Effector CD4-positive, alpha-beta T cell (primary cell): ENCODE measurements at places on chromosomes 2 and 18.

GRCh38 chr2:43044093-43044681, 182.2 kb downstream of the ZFP36L2 start:
- no peak for DNase-seq

DNA sequence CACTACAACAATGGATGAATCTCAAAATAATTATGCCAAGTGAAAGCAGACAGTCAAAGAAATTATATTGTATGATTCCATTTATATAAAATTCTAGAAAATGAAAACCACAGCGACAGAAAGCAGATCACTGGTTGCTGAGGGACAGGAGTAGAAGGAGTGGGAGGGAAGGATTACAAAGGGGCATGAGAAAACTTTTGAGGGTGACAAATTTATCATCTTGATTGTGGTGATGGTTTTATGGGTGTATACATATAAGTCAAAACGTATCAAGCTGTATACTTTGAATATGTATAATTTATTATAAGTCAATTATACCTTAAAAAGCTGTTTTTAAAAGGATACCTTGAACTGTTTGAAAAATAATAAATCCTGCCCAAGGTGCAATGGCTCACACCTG, 27.7 kb downstream of the ATF2 start:
- DNase-seq, result no peak

DNA sequence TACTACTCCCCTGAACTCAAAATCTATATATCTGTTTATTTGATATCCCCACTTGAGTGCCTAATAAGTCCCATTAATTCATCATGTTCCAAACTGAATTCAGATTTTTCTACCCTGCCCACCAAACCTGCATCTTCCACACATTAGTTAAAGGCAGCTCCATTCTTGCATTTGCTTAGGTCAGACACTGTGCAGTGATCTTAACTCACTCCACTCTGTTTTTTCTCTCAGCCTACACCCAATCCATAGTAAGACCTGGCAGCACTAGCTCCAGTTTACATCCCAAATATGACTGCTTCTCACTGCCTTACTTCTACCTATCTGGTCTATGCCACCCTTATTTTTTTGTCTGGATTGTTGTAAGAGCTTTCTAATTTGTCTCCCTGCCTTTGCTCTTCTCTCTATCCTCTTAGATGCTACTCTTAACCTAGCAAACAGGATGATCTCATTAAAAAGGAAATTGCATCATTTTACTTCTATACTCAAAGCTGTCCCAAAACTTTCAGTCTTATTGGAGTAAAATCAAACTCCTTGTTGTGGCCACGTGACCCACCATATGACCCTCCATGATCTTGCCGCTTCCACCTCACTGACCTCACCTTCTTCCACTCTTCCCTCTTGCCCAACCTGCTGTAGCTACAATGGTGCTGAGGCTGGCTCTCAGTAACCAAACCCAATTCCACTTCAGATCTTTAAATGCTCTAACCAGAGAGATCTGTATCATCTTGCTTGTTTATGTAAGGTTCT, 274.9 kb upstream of the FANCL start:
- no peak for DNase-seq

GRCh38 chr2:223594259-223594658, 7.9 kb downstream of the SCG2 start:
- DNase-seq, result no peak

DNA sequence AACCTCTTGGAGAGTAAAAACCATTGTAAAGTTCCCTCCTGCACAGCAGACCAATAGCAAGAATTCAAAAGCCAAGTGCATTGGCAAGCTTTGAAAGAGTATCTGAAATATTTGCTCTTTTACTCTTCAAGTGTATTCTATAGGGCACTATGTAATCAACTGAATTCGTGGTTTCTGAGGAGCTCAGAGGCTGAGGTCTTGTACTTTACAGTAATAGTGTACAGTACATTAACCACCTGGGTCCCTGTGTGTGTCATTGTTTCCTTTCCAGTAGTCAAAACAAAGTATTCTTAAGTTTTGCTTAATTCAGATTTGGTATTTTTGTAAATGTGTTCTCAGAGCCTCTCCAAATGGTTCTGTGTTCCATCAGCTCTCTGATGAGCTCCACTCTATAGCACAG, 769.7 kb downstream of the LRRTM4 start:
- no peak for DNase-seq

DNA sequence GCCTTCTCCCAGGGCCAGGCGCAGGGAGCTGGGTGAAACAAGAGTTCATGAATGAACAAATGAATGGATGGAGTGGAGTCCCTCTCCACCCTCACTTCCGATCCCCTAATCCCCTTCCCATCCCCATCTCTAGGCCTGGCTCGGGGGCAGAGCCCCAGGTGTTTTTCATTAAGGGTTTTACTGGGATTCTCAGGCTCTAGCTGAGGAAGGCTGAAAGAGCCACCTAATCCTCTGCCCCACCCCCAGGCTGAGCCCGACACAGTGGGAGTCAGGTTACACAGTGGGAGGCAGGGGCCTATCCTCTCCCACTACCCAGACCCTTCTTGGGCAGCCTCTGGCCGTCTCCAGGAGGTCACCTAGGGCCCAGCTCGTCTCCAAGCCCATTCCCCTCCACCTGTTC, 36.1 kb downstream of the SDC1 start:
- DNase-seq, result no peak

GRCh38 chr2:162731917-162732804, 106.4 kb downstream of the KCNH7 start:
- no peak for DNase-seq

GRCh38 chr2:176492583-176492982, 223.3 kb downstream of the MTX2 start:
- DNase-seq, result no peak

- DNase-seq, result no peak
Measured at GRCh38 chr2:228401065-228401912, 219.8 kb upstream of the SPHKAP start.

GRCh38 chr2:151947813-151948165, 119.6 kb upstream of the ARL5A start:
- no peak for DNase-seq

DNA sequence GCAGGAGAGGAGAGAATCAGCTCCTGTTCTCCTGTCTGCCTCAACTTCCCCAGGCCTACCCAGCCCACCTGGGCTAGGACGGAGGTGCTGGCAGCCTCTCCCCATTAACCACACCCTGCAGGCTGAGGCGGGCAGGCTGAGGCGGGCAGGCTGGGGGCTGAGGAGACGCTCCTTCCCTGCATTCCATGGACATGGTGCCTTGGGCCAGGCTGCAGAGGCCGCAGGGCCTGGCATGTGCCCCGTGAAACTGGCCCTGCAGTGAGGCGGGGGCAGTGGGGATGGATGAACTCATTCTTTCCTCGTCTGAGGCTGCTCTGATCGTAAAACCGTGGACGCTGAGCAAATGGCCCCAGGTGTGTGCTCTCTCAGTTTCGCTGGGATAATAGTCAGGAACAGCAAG, 84.7 kb upstream of the LAPTM4A start:
- DNase-seq, result no peak

- no peak for DNase-seq
Measured at GRCh38 chr2:85734015-85734414, 19.8 kb upstream of the ATOH8 start.

DNA sequence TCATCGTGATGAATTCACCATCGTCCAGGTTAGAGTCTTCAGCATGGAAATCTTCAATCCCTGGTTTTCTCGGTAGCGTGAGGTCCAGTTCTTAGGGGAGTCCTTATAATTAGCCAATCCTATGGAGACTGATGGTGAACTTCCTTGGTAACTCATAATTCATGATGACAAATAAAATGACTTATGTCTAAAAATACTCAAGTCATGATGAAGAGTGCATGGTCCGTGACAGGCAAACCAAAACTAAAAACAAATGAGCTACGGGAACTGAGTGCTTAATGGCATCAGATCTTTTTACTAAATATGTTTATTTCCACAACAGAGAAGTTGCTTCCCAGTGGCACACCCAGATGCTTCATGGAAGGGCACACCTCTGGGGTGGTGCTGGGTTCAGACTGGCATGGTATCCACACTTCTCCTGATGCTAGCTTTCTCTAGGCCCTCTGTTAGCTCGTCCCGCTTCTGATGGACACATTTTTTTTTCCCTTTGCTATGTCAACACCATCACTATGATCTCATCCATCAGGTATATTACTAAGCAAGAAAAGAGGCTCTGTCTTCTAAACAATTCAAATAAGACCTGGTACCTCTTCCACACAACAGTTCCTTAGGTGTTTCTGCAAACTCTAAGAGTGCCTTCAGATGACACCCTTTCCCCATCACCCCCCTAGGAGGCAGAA, 92.8 kb upstream of the NEDD4L start:
- no peak for DNase-seq

GRCh38 chr2:227613272-227613660, 1.4 kb downstream of the SCYGR3 start:
- DNase-seq, result no peak

DNA sequence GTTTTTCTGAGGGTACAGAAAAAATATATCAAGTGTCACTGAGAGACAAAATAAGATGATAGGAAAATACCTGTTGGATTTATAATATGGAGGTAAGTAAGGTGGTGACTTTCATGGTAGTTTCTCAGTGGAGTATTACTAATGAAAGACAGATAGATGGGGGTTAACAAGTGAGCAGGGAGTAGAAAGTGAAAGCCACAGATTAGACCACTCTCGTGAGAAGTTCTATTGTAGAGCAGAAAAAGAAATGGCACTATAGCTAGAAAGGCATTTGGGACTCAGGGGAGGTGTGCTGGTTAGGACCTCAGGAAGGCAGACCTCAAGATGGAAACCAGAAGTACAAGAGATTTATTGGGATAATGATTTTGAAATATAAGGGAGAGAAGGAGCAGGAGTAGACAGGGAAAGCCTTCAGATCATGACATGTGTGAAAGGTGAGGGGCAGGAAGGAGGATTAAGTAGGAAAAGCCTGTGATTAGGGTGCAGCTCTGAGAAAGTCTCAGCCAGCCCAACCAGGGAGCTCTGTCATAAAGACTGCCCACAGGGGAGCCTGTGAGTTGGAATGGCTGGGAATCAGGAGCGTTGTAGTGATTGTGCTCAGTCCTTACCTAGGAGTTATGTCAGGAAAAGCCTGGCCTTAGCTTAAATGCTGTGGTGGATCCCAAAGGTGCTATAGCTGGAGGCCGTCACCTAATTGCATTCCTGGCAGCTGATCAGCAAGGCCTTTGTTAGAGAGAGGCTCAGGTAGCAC, 198.1 kb downstream of the IKZF2 start:
- DNase-seq, result no peak

DNA sequence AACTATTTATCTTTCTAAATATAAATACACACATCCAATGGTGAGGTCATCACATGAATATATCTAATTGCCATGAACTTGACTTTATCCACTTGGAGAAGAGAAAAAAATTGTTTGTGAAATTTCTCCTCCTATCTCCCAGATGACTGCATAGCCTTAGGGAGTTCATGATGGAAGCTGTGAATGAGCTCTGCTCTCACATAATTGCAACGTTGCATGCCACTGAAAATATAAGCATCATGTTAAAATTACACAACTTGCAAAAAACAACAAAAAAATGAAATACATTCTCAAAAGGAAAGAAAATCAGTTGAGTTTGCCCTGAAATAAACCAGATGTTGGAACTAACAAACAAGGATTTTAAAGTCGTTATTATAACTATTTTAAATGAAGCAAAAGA, 50.6 kb upstream of the OSR1 start:
- no peak for DNase-seq

GRCh38 chr2:8312221-8312620, 369.6 kb upstream of the ID2 start:
- no peak for DNase-seq

GRCh38 chr2:234500394-234501006, 3.6 kb upstream of the ARL4C start:
- DNase-seq, result peak; percentile 61

- no peak for DNase-seq
Measured at GRCh38 chr2:101731221-101732054, 33.9 kb downstream of the MAP4K4 start.

DNA sequence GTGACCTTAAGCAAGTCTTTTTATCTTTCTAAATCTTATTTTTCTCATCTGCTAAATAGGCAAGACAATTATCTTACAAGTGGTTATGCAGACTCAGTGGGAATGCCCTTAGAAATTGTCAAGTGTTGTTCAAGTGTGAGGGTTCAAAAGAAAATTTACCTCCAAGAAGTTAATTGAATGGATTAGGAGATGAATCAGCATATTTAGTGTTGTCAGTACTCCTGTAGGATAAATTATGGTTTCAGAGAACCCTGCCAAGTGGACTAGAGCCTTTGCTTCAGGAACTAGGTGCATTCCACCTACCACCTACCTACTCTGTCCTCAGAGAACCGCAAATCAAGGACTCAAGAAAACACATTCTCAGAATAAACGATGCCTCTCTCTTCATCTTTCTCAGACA, 69.8 kb upstream of the KCTD1 start:
- no peak for DNase-seq

GRCh38 chr2:168328421-168328820, 81.0 kb upstream of the STK39 start:
- DNase-seq, result no peak
